ENCODE measurements at places on chromosomes 7 and 10.

DNA sequence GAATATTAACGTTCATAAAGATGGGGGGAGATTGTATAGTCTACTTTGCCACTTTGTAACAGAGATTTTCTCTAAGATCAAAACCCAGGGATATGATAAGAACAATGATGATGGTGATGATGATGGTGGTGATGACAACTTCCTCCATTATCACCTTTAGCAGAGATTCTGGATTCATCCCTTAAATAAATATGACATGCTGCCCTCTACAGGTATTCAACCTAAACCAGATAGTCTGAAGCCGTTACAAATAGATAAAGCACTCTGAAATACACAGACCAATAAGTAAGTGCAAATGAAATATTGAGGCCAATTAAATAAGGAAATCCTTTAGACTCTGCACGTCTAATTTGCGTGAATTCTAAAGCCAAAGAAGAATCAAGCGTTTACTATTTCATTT is 211.5 kb downstream of the CREB5 start:
- no peak for DNase-seq
- no peak overlapping the region for H3K27ac ChIP-seq
- no peaks in the 10 kb centered on the region for H3K27me3 ChIP-seq
- no peak overlapping the region for H3K4me3 ChIP-seq

GRCh38 chr10:367636-368035 is 232.4 kb downstream of the ZMYND11 start:
- H3K4me1 ChIP-seq = no peaks in the 10 kb centered on the region
- no peaks in the 10 kb centered on the region for H3K36me3 ChIP-seq
- no peak overlapping the region for H3K27ac ChIP-seq
- DNase-seq = no peak
- no peaks in the 10 kb centered on the region for H3K27me3 ChIP-seq

GRCh38 chr7:115133248-115133647 is 211.4 kb downstream of the MDFIC start:
- no peak for DNase-seq
- H3K36me3 ChIP-seq = peaks cover 4% of the 10 kb centered on the region
- no peak overlapping the region for H3K27ac ChIP-seq
- no peak overlapping the region for H3K4me3 ChIP-seq
- peaks cover 24% of the 10 kb centered on the region for H3K4me1 ChIP-seq

DNA sequence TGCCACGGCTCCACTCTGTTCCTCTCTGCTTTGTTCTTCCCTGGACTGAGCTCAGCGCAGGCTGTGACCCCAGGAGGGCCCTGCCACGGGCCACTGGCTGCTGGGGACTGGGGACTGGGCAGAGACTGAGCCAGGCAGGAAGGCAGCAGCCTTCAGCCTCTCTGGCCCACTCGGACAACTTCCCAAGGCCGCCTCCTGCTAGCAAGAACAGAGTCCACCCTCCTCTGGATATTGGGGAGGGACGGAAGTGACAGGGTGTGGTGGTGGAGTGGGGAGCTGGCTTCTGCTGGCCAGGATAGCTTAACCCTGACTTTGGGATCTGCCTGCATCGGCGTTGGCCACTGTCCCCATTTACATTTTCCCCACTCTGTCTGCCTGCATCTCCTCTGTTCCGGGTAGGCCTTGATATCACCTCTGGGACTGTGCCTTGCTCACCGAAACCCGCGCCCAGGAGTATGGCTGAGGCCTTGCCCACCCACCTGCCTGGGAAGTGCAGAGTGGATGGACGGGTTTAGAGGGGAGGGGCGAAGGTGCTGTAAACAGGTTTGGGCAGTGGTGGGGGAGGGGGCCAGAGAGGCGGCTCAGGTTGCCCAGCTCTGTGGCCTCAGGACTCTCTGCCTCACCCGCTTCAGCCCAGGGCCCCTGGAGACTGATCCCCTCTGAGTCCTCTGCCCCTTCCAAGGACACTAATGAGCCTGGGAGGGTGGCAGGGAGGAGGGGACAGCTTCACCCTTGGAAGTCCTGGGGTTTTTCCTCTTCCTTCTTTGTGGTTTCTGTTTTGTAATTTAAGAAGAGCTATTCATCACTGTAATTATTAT is 1.2 kb downstream of the CLDN4 start:
- H3K27ac ChIP-seq = no peak overlapping the region
- H3K36me3 ChIP-seq = no peaks in the 10 kb centered on the region
- peaks cover 11% of the 10 kb centered on the region for H3K4me1 ChIP-seq
- no peak for DNase-seq

GRCh38 chr7:97454636-97455035 is 277.2 kb upstream of the TAC1 start:
- no peaks in the 10 kb centered on the region for H3K36me3 ChIP-seq
- H3K27ac ChIP-seq = no peak overlapping the region
- H3K4me1 ChIP-seq = no peaks in the 10 kb centered on the region
- H3K4me3 ChIP-seq = no peak overlapping the region
- no peak for DNase-seq

GRCh38 chr10:46040004-46040403 is 6.1 kb downstream of the MSMB start:
- H3K36me3 ChIP-seq = no peaks in the 10 kb centered on the region
- no peak overlapping the region for H3K4me3 ChIP-seq
- peaks cover 18% of the 10 kb centered on the region for H3K27me3 ChIP-seq

DNA sequence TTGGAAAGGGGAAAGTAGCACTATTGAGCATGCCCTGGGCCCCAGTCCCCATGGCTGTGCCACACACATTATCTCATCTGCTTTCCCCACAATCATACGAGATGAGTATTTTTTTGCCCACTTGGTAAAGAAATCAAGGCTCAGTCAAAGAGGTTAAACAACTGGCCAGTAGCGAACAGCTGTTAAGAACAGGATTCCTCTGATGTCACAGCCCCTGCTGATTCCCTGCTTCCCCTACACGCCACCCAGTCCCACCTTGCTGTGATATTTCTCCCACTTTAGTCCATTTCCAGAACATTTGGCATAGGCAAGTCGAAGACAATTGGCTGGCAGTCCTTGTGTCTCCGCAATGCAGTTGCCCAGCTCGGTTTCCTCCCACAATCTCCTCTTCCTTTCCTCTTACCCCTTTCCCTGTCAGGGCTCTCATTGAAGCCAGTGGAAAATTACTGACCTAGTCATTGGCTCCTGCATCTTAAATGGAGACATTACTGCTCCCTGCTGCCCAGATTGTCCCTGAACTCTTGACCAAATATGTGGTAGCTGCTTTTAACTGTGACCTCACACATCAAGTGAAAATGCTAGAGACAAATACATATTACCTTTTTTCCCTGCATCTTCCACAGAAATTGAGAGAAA is 56.5 kb upstream of the EEPD1 start:
- no peaks in the 10 kb centered on the region for H3K4me1 ChIP-seq
- H3K36me3 ChIP-seq = no peaks in the 10 kb centered on the region
- DNase-seq = no peak
- peaks cover 10% of the 10 kb centered on the region for H3K27me3 ChIP-seq
